Tongue (tissue), 3 donors: ENCODE measurements at places on chromosomes 7 and 10. TPM values are rescaled to one million over a fixed set of nuclear protein-coding genes. Genes with fewer than 3 reads are reported as not detected.

The NOS3 gene
- 7.0 TPM for total RNA-seq

The MSANTD7 gene
- total RNA-seq = 17.3 TPM

GRCh38 chr7:51606601-51607154 lies 290.1 kb upstream of the COBL start:
- no peak for DNase-seq

The SYCE1 gene
- not detected for total RNA-seq

DNA sequence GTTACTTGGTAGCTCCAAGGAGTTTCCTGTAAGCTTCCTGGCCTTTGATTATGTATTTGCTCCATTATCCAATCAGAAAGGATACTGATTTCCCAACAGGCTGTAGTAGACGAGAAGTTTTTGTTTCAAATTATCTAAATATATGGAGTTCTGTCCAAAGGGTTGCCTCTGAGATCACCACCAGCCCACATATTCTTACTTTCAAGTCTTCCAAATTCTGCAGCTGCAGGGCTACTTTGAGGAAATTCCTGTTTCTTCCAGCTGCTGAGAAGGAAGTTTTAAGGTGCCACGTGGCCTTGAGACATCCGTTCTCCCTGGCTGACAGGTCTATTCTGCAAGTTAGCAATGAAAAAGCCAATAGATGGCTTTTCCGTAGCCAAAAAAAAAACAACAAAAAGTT lies 286.0 kb downstream of the TWIST1 start:
- DNase-seq = peak; percentile 66

The MKI67 gene
- total RNA-seq = 24.8 TPM

DNA sequence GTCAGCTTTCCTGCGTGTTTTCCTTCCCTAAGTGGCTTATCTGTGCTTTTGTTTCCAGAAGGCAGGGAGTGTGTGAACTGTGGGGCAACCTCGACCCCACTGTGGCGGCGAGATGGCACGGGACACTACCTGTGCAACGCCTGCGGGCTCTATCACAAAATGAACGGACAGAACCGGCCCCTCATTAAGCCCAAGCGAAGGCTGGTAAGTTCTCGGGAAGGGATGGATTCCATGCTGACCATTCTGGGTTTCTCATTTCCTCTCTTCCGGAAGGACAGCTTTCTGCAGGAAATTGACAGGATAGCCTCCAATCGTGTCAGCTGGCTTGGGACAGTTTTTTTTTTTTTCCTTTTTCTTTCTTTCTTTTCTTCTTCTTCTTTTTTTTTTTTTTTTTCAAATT lies 9.4 kb downstream of the GATA3 start:
- DNase-seq = no peak

DNA sequence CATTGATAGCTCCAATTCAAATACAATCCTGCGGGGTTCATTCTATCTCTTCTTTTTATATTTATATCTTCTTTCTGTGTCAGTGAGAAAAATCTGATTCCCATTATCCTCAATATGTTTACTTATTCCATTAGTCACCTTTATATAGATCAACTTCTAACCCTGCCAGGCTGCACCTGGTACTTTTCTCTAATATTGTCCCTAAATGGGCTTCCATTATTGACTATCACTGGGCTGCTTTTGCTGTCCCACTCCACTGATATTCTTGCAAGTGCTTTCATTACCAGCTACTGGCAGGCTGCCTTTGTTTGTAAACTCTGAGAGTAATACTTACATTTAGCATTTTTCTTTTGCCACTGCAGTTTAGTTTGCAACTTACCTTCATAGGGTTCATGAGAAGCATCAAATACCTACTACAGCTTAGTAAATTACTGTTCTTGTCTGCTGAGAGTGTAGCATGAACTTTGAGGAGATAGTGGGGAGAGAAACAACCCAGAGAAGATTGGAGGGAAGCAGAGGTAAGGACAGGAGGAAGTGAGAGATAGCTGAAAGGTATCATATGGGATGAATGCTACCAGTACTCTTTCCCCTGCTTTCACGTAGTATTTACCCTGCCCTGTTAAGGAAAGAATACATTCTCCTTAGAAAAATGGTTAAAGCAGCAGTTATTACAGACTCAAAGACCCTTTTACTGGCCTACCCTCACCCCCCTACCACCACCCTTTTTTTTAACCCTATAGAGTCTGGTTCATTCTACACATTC lies 119.1 kb downstream of the PHTF2 start:
- DNase-seq = no peak

DNA sequence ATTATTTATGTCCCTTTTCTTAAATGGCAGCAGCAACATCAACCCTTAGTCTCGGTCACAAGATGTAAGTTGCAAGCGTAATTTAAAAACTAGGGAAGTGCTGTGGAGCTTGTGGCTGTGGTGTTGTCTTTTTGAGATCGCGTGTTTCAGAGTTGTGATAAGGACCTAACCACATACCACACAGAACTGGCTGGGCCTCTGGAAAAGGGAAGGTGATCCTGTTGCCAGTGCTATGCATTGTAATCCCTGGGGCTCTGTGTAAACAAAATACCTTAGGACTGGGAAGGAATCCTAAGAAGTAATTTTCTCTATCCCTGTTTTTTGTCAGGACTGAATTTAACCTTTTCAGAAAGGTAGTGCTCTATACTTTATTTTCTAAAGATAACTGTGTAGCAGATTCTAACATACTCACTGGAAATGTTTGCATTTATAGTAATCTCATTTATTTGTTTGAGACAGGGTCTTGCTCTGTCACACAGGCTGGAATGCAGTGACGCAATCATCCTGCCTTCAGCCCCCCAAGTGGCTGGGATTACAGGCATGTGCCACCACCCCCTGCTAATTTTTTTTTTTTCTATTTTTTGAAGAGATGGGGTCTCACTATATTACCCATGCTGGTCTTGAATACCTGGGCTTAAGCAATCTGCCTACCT lies 60.4 kb downstream of the INPP5F start:
- DNase-seq = peak; percentile 25

DNA sequence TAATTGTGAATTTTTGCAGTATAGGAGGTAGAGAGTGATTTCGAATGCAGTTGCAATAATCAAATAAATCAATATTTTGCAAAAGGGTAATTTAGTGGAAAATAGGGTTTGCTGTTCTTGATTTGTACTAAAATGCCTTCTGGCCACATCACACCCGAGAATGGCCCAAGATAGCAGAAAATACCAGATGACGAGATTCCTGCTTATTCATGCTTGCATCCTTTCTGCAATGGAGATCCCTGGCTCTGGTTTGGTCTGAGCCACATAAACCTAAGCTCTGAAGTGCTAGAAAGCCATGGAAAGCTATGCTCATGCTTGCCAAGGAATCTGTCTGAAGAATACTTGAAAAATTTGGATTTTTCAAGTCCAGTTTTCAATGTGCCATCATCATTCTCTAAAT lies 634.2 kb upstream of the COBL start:
- no peak for DNase-seq

DNA sequence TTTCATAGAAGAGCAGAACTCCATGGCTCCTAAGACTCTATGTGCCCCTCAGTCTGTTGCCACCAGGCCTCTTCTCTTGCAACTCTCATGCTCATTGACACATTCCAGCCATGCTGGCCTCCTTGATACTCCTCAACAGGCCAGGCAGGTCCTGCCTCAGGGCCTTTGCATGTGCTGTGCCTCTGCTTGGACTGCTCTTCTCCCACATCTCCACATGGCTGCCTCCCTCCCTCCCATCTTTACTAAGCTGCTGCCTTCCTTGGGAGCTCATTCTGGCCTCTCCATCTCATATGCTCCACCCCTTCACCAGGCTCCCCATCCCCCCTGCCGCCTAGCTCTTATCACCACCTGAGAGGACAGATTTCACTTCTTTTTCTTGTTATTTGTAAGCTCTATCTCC lies 103.8 kb upstream of the GPR26 start:
- DNase-seq = no peak

GRCh38 chr10:33460505-33461294 lies 126.2 kb upstream of the NRP1 start:
- peak; percentile 29 for DNase-seq

DNA sequence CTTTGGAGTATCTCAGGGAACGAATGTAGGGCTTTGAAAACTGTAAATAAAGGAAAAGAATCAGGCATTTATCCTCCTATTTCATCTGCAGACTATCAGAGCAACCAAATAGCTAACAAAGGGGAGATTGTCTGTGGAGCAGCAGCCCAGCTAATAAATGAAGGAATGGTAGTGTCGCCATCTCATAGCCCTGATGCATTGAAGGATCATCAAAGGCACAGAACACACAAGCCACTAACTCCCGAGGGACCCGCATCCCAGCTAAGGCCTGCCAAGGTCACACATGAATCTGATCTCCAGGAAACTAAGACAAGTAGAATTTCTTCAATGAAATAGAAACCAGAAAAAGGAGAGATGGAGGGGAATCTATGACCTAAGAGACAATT lies 38.2 kb downstream of the CALML5 start:
- DNase-seq = no peak

DNA sequence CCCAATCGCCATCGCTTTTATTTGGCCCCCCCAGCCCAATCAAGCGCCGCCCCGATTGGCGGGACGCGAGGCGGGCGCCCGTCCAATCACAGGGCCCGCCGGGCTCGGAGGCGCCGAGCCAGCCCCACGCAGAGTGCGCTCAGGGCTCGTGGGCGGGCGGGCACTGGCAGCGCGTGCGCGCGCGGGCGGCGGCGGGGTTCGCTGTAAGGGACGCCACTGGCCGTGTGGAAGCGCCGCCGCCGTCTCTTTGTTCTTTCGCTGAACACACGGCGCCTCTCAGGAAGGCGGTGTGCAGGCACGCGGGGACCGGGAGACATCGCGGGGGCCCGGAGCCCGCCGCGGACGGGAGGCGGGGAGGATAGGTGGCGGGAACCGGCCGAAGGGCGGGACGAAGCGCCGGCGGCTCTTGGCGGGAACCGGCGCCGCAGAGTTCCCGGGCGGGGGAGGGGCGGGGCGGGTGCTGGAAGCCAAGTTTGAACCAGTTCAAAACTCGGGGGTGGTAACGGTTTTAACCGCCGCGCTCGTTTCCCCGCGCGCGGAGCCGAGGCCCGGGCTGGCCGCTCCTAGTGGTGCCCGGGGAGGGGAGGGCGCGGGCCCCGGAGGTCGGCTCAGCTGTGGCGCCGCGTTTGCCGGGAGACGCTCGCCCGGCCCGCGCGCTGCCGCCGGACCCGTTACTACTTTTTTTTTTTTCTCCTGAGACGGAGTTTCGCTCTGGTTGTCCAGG lies 370 bp upstream of the EZH2 start:
- DNase-seq = peak; percentile 97

DNA sequence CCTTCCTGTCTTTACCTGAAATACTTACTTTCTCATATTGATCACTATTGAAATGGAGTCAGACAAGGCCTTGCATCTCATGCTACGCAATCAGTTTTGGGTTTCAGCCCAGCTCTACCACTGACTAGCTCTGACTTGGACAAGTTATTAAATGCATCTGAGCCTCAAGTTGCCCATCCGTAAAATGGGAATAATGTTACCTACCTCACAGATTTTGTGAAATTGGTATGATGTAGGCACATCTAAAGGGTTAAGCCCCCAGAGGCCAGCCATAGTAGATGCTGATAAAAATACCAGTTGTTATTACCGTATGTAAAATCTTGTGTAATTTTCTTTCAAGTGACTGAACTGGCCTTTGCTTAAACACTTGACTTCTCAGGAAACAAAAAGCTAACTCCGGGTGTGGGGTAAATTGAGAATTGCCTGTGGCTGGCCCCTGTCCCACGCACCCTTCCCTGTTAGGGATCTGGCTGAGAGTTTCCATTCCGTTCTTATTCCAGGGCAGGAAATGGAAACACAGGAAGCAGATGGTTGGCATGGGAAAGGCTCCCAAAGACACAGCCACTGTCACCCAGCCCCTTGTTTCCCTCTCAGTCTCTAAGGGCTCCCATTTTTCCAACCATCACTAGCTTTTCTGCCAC lies 7.5 kb downstream of the DUSP5 start:
- no peak for DNase-seq

The HOXA7 gene
- total RNA-seq = not detected

GRCh38 chr7:117841611-117842010 lies 31.6 kb downstream of the CTTNBP2 start:
- no peak for DNase-seq
